Naive thymus-derived CD8-positive, alpha-beta T cell (primary cell): ENCODE measurements at places on chromosomes 13 and 19.

- no peak for DNase-seq
Measured at GRCh38 chr13:21018220-21018619, 43.2 kb downstream of the LATS2 start.

- no peak for DNase-seq
Measured at GRCh38 chr13:111912453-111912866, 154.5 kb upstream of the SOX1 start.

DNA sequence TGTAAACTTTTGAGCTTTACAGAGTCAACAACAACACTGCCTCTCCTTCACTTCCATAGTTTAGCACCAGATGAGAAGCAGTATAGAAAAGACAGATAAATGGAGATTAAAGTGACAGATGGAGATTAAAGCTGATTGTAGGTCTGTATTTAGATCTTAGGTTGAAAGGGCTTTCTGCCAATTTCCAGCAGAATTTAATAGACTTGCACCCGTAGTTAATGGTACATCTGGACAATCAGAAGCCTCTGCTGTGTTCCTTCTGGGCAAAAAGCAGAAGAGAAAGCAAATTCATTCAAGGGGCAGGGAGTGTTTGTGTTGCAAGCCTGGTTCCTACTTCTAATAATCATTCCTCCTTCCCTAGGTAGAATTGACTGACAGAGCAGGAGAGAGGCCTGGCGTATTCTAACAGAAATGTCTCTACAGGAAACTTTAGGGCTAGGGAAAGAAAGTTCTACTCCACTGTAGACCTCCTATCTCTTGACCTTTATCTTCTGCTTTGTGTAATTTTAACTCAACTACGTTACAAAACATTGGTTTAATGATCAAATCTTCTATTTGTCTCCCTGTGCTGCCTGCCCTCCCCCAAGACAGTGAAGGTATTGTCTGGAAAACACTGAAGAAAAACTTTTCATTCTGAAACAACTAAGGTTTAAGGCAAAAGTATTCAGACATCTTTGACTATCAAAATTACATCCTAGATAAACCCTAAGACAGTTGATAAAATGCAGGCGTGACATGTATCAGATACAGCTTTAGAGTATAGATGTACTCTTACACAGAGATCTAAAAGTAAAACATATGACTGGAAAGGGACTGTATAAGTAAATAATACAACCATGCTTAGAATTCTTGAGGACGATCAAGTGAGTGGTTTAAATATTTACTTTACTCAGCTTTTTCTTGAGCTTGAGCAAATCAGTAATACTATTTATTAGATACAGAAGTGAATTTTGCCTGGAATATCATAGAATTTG lies 44.4 kb downstream of the GPC6 start:
- DNase-seq = no peak

GRCh38 chr19:30667746-30668145 lies 295.6 kb downstream of the ZNF536 start:
- DNase-seq = no peak

DNA sequence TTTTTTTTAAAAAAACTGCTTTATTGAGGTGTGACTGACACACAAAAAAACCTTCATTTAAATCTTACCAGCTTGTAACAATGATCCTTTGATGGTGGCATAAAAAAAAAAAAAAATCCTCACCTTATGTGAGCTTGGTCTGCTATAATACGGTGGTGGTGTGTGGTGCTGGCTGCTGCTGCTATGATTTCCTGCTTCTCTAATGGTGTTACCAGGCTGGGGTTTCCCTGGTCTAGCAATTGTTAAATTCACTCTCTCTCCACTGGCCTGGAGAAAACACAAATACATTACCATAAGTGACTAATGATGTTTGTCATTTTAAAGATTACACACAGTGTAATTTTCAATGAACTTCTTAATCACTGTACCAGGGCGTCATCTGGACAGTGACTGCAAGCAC lies 60.6 kb downstream of the LNX2 start:
- DNase-seq = no peak
